ENCODE measurements at places on chromosomes 2 and 18.

- no peak for DNase-seq
These were observed 29.6 kb downstream of the SH3BP4 start for GRCh38 chr2:234981197-234982095.

DNA sequence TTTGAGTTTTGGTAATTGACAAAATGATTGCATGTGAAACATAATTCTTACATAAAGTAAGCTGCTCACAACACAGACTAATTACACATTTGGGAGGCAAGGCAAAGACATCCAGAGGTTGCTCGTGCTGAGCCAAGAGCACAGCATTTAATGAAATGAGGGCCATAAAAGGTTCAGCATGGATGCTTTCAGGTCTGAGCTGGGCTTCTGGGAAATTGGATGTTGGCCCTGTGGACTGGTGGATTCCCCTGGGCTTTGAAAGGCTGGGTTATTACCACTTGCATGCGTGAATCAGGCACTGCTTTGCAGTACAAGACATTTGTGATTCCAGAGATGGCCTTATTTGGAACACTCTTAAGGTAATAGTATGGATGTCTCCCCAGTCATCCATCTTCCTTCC is 533.5 kb upstream of the NRP2 start:
- DNase-seq: no peak

GRCh38 chr2:160322320-160322719 is 122.2 kb upstream of the ITGB6 start:
- no peak for DNase-seq

DNA sequence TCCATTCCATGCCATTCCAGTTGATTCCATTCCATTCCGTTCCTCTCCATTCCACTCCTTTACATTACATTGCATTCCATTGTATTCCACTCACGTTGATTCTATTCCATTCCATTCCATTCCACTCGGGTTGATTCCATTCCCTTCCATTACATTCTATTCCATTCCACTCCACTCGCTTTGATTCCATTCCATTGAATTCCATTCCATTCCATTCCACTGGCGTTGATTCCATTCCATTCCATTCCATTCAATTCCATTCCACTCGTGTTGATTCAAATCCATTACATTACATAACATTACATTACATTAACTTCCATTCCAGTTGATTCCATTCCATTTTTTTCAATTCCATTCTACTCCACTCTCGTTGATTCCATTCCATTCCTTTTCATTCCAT is 1142.8 kb downstream of the RPIA start:
- no peak for DNase-seq

DNA sequence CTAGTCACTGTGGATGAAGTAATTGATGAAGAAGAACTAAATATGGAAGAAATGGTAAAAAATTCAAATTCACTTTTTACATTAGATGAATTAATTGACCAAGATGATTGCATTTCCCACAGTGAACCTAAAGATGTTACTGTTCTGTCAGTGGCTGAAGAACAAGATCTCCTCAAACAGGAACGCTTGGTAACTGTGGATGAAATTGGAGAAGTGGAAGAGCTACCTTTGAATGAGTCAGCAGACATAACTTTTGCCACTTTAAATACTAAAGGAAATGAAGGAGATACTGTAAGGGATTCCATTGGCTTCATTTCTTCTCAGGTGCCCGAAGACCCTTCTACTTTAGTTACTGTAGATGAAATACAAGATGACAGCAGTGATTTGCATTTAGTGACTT is 26.6 kb upstream of the DYSF start:
- DNase-seq: no peak

Data from cortex of kidney (tissue), 1 donor.